ENCODE measurements at places on chromosomes 2 and 18.

- DNase-seq = no peak
Measured at GRCh38 chr2:128715360-128715759, 396.7 kb upstream of the HS6ST1 start.

DNA sequence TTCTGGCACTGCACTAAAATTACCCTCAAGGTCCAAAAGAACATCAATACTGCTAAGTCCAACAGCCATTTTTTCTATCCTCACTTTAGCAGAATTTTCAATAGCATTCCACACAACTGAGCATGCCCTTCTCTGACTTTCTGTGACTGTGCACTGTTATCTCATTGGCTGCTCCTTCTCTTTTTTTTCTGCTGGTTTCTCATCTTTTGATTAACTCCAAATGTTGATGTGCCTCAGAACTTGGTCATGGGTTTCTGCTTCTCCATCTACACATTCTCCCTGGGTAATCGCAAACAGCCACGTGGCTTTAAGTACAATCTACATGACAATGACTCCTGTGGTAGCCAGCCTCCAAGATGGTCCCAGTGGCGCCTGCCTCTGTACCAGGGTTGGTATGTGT lies 75.0 kb upstream of the CD226 start:
- DNase-seq = no peak

- DNase-seq = no peak
Measured at GRCh38 chr2:43007901-43008300, 215.5 kb upstream of the HAAO start.

GRCh38 chr2:219221957-219222518 lies 3.3 kb upstream of the ABCB6 start:
- no peak for DNase-seq

- no peak for DNase-seq
Measured at GRCh38 chr18:78430131-78430758, 549.4 kb upstream of the SALL3 start.

DNA sequence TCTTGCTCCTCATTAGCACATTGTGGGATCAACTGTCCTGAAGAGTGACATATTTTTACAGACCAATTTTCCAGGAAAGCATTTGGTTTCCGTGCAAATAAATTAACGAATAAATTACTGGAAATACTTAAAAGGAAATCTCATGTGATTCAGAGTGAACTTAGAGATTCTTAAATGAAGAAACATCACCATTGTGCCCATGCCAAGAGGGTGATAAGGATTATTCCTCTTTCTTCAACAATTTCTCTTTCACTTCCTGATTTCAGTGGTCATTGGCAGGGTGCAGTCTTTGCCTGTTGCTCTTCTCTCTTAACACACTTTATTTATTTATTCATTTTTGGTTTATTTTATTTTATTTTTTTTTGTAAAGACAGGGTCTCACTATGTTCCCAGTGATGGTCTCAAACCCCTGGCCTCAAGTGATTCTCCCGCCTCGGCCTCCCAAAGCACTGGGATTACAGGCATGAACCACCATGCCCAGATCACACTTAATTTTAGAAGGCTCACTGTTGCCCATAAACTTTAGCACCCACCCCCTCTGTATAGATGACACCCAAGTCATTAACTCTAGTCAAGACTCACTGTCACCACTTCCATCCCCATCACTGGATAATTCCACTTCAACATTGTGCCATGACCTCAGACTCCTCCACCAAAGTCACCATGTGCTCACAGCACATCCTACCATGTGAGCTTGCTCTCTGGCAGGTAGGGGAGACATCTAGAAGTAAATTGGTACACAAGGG lies 92.6 kb upstream of the CERS6 start:
- no peak for DNase-seq

DNA sequence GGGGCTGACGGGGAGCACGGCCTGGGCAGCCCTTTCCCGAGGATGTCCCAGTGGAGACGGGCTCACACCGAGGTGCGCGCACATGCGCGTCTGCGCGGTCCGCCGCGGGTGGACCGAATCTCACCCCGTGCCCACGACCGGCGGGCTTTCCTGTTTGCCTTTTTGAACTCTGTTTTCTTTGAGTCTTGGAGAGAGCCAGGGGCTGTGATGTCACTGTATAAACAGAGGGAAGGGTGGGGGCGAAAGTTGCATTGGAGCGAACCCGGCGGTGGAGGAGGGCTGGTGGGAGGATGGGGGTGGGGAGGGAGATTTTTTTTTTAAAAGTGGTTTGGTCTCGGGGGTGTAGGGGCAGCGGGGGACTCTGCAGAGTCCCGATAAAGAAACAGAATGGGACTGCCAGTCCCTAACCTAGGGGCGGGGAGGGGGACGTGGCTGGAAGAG lies 141.2 kb upstream of the CTAGE1 start:
- DNase-seq = no peak

- no peak for DNase-seq
Measured at GRCh38 chr2:217463402-217464075, 539.3 kb downstream of the TNS1 start.

DNA sequence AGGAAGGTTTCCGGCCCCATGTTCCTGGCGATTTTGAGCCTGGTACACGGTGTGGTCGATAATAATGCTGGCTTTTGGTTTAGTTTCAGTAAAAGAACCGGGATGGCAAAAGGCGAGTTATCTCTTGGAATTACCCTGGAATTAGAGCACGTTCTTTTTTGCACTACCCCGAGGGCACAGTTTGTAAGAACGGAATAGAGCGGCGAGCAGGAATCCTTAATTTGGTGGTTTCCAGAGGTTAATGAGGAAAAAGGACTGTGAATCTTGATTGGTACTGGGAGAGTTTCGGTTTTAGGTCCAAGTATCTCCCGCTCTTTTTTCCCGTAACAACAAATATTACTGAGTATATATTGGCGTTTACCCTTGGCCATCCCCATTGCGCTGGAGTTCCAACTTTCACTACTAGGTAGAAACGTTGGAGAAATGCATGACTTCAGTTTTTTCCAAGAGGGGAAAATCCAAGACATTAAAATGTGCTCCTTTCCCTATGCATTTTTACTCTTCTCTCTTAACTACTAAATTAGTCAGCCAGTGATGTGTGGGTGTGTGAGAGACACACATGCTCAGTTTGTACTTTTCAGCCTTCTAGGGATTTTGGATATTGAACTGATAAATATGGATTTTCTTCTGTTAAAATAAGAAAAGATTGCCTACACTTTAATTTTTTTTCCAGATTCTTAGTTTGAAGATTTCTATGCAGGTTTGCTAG lies 160.8 kb downstream of the AGPS start:
- DNase-seq = no peak

DNA sequence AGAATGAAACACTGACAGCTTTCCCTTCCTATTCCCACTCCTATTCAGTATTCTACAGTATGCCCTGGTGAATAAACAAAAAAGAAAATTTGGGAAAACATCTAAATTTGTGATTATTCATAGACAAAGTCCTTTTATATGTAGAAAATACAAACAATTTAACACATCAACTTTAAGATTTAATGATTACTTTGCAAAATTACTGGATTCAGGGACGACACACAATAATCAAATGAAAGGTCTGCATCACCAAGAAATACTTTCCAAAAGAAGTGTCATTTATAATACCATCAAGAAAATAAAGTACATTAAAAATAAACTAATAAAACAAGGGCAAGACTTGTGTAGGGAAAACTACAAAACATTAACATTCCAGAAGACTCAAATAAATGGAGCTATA lies 199.8 kb downstream of the KCNJ3 start:
- DNase-seq = no peak

DNA sequence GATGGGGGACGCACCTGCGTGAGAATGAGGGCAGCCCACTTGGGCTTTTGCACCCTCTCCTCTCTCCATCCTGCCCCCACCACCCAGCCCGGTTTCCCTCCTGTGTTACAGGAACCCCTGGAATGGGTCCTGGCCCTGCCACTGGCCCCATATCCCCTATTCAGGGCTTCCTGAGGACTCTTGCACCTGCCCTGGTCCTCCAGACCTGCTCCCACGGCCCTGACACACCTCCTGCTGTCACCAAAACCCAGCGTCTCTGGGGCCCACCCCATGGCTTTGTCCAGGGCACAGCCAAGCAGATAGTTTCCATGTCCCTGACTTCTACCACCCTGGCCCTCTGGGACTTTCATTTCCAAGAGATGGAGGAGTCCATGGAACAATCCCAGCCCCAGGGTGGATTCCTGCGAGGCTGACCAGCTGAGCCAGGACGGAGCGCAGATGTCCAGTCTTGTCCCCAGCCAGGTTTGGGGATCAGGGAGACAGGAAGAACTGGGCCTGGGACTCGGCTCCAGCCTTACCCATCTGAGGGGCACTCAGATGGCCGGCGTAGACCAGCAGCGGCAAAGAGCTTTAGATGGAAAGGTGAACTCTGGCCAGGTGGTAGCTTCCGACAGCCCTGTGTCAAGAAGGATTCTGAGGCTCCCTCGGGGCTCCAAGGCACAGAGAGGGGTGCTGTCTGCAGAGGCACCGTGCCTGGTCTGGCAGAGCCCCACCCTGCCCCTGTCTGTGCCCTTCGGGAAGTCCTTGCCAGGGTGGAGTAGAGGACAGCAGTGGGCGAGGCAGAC lies 12.0 kb downstream of the GPR35 start:
- no peak for DNase-seq

- no peak for DNase-seq
Measured at GRCh38 chr2:43328832-43329231, 102.4 kb upstream of the ZFP36L2 start.

GRCh38 chr2:233164128-233164635 lies 87.3 kb upstream of the ATG16L1 start:
- DNase-seq = no peak

GRCh38 chr2:219916726-219917440 lies 289.5 kb downstream of the SLC4A3 start:
- DNase-seq = no peak

GRCh38 chr2:215611609-215612386 lies 175.9 kb upstream of the FN1 start:
- no peak for DNase-seq

DNA sequence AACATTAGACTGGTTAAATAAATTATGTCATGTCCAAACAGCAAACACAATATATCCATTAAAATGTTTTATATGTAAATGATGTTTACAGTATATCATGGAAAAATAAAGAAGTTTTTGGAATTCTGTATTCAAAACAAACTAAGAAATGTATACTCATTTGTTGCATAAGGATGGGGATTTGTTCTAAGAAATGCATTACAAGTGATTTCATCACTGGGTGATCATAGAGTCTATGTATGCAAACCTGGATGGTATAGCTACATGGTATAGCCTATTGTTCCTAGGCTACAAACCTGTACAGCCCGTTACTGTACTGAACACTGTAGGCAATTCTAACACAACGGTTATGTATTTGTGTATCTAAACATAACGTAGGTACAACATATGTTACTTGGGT lies 35.1 kb downstream of the ARL5A start:
- no peak for DNase-seq

DNA sequence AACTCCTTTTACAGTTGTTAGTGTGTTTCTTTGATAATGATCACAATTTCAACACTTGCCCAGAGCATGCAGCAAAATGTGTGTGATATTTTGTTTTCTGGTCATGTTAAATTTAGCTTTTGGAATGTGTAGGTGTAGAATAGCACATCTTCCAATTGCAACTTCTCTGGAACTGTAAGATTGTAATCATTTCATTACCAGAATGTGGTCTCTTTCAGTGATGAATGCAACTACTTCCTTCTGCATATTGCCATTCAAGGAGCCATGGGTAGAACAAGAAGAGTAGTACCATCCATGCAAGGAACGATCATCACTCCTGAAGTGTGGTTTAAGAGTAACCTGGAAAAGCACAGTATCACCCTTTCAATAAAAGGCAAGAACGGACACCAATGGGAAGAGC lies 548.8 kb upstream of the ZNF804A start:
- DNase-seq = no peak

DNA sequence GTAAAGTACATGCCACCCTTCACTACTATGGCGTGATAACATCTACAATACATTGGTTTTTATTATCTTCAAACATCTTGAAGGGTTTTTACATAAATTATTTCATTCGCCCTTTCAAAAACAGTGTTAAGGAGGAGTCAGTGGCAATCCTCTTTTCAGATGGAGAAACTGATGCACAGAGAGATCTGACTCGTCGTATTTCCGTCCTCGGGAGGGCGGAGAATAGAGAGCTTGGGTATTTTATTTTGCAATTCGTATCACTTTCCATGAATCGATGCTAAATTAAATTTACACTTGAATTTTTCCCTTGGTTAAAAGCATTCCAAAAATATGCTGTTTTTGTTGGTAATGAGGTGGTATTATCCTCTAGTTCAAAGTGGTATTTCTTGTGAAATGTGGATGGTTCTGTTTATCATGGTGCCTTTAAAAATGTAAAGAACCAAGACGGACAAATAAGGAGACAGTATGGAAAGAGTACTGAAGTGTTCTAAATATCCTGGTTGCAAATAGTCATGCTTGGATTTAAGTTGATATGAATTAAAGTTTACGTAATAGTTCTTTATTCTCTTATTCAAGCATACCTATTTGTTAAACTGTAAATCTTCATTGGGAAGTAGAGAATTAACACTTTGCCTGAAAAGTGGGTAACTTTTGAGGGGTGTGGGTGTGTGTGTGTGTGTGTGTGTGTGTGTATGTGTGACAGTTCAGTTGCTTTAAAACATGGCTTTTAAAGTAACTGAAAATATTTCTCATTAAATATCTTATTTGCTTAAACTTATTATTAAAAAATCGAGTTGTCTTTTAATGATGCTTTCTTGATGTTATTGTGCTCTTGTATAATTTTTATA lies 5.6 kb downstream of the PHLPP1 start:
- DNase-seq = no peak

DNA sequence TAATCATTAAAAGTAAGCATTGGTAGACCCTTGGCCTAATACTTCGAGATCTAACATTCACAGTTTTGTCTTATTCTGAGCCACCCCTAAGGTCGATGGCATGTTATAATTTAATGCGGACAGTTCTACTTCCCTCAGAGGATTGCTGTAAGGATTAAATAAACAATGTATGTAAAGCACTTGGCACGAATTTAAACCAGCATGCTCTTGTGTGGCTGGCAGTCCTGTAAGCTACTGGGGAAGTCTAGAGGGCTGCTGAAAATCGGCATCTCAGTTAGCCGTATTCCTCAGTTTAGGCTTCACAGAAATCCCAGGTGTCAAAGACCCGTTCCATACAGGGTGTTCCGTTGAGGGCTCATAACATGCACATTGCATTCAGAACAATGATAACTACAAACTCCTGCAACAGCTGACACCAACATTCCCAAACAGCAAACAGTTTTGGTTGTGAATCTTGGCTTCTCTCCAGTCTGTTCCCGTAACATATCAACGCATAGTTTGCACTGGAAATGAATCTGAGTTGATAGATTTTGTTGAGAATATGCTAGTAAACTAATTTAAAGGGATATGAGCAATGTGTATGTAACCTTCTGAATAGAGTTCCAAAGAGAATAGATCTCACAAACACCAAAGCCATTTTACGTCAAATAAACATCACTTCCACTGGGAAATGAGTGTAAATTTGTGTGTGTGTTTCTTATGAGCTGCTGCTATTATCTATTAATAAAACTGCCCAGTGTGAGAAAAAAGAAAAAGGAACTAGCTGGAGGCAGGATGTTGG lies 52.2 kb upstream of the ACKR3 start:
- no peak for DNase-seq

- DNase-seq = no peak
Measured at GRCh38 chr18:31551883-31552282, 39.8 kb upstream of the TTR start.

Measured in right renal cortex interstitium (tissue), 3 donors.